Stimulated activated CD8-positive, alpha-beta memory T cell treated with anti-CD3 and anti-CD28 coated beads, Interleukin-15, amount 100 ng/mL, for 48 hours (primary cell): ENCODE measurements at places on chromosomes 2 and 18.

GRCh38 chr18:76370686-76371085, 124.4 kb downstream of the ZNF516 start:
- DNase-seq = no peak

- no peak for DNase-seq
Observed at GRCh38 chr2:148554459-148555247, 89.9 kb upstream of the EPC2 start.

DNA sequence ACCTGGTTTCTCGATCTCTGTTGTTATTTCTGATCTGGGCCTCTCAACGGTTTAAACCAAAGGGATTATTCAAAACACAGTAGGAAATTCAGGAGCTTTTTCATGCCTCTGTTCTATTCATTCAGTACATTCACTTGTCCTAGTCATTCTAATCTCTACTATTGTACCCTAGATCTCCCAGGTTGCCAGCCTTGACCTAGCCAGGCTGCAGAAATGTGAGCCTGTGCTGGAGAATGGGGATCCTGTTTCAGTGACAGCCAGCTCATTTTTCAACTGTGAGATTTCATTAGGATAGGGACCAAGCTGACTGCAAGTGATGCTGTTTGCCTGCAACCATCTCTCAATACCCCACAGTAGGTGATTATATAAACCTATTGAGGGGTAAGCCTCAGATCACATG, 186.2 kb downstream of the CMPK2 start:
- no peak for DNase-seq

DNA sequence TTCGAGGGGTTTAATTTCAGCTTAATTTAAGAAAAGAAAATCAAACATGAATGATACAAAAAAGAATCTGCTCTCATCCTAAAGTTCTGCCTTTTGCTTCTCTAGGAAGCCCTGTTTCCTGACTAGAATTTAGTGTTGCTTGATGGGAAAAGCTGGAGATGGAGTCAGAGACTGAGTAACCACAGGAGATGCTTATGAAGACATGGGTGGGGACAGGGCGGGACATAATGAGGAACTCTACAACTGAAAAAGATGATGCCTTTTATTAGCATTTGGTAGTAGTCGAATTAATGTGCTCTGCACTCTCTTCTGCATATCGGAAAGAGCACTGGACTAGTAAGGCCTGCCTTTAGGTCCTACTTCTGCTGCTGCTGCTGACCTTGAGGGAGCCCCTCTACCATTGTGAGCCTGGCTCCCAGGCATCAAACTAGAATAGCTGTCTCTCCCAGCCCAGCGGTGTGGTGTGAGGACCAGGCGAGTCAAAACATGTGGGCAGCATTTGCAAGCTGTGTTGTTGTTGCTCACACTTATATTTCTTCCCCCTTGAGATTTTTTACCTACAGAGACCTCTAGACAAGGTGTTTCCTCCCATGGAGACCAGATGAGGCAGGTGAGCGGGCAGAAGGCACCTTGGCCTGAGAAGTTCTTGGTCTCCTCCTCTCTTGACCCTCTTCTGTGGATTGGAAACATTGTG, 61.5 kb downstream of the INPP4A start:
- no peak for DNase-seq

DNA sequence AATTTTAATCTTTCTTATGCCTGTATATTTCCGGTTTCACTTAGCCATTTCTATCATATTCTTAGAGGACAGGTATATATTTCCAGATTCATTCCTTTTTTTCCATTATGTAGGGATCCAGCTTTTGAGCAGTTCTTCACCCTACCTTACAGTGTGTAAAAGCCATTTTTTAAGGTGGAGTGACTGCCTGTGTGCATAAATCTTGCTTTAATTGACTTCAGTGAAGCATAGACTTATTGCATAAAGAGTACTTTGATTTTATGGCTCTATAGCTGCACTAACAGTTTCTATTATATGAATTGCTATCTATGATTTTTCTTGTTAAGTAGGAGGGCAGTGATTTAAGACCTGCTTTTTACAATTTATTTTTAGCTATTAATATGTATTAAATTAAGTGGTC, 132.6 kb downstream of the NYAP2 start:
- DNase-seq = no peak

DNA sequence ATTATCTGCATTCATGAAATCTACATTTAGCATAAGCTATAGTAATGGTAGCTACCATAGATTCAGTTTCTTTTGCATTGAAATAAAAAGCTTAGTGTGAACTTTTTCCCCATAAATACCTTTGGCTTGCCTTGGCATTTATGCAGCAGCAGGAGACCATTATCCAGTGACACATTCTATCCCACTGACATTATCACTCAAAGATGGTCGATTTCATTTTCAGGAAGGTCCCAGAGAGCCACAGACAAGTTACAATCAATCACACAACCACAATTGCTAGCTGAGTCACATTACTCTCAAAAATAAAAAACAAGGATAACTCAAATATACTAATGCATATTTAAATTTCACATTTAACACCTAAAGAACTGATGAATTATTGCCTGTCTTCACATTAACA, 512.7 kb upstream of the CDH2 start:
- no peak for DNase-seq
